ENCODE measurements at places on chromosomes 7 and 10. TPM values are rescaled to one million over a fixed set of nuclear protein-coding genes. Genes with fewer than 3 reads are reported as not detected.

DNA sequence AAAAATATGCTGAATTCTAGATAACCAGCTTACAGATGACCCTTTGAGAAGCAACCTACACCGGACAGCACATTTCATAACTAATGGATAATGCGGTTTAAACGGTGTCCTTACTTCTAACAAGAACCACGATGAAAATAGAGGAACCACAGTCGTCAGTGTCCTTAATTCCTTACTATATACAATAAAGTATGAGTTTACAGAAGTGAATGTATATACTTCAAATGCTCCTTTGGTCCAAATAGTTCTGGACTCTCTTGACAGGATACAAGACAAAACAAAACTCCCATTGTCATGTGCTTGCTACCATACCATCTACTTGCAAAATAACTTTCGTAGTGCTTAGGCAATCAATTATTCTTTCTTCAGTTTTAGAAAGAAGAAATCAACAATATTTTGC, 2.4 kb downstream of the NAMPT start:
- DNase-seq: no peak

GRCh38 chr7:12709726-12710502, 22.5 kb downstream of the ARL4A start:
- DNase-seq: no peak

GRCh38 chr7:50246551-50246950, 58.0 kb upstream of the IKZF1 start:
- no peak for DNase-seq

The SLC16A9 gene
- 0.89 TPM for total RNA-seq

The TEX36 gene
- total RNA-seq: not detected
